ENCODE measurements at places on chromosomes 7 and 10.

GRCh38 chr10:69612760-69613159, 17.3 kb upstream of the FAM241B start:
- no peak for DNase-seq

GRCh38 chr7:36372156-36372555, 17.5 kb upstream of the ANLN start:
- no peak for DNase-seq

DNA sequence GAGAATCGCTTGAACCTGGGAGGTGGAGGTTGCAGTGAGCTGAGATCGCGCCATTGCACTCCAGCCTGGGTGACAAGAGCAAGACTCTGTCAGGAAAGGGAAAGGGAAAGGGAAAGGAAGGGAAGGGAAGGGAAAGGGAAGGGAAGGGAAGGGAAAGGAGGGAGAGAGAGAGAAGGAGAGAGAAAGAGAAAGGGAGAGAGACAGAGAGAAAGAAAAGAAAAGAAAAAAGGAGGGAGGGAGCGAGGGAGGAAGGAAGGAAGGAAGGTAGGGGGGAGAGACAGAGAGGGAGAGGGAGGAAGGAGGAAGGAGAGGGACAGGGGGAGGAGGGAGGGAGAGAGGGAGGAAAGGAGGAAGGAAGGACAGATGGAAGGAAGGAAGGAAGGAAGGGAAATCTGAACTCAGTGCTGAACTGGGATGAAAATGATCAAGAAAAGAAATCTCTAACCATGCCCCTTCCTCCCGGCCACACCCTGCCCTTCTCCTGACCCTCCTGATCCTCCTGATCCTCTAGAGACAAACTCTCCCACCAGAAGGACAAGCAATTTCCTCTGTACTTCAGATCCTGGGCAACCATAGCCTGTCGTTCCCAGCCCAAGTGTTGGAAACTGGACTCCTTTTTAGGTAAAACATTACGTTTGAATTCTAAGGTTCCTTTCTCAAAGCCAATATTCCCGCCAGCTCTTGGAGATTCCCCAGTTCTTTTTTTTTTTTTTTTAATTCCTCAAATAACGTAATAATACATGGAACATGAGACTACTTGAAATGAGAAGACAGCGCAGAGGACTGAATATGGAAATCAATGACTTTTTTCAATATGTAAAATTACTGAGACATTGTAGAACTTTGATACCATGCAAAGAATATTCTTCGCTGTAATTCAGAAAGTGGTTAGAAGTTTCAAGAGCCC, 32.1 kb downstream of the NMT2 start:
- no peak for DNase-seq

DNA sequence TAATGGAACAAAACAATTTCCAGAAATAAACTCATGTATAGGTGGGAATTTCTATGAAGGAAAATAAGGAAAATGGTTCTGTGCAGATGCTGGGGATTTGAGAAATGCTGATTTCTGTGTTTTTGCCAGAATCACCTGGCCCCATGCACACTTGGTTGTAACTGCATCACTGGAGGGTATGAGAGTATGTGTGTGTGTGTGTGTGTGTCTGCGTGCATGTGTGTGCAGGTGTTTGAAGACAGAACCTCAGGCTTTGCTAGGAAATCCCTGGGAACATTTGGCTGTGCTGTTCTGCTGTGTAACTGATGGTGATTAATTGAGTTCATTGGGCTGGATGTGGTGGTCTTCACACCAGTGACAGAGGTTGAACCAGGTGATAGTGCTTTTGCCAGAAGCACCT, 141.6 kb downstream of the CAMK1D start:
- no peak for DNase-seq

DNA sequence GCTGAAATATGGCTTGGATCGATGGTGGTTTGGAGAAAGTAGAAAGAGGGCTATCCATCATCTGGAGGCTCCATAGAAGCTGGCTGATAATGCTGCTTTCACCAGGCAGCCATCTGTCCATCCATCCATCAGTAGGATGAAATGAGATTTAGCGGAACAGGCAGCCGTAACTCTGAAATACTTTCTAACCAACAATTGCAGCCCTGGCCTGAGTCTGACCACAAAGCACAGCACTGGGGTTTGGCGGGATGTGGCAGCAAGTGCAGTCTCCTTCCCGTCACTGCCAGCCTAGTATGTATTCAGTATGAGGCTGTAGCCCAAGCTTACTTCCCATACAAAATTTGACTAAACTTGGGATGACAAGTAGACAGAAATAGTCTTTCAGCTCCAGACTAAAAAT, 38.0 kb downstream of the R3HCC1L start:
- no peak for DNase-seq

DNA sequence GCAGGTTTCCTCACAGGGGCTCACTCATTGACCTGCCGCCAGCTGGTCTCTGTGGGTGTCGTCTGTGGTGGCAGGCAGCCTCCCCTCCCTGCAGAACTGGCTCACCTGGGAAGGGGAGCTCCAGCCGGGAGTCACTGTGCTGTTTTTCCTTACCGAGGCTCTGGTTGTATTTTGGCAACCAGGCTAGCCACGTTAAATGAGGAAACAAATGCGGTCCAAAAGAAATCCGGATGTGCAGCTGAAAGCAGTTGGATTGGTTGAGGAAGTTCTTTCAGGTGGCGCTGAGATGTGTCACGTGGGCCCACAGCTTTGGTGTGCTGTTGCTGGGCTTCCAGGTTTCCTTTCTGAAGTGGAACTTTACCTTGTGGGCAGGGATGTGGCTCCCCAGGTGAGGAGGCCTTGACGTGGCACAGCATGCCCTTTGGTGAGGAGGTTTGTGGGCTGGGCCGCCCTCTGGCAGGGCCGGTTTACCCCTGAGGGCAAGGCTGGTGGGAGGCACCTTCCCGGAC, 14.2 kb downstream of the MTURN start:
- peak; percentile 51 for DNase-seq

- DNase-seq: no peak
Measured at GRCh38 chr10:132463333-132464255, 66.6 kb downstream of the PWWP2B start.

- DNase-seq: no peak
Measured at GRCh38 chr10:61350068-61350467, 103.1 kb downstream of the TMEM26 start.

DNA sequence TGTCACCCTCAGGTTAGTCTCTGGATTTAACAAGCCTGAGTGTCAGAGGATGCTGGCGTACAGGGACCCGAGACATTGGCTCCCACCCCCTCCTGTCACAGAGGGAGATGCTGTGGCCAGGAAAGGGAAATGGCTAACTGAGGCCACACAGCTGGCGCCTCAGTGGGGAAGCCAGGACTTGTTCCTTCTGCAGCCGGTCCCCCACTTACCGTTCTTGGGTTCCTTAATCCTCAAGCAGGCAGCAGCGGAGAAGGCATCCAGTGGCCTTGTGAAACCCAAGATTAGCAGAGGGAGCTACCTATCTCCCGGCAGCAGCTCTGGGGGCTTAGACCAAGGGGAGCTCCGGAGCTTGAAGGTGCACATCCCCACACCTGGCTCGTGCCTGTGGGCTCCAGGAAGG, 65.4 kb downstream of the NEURL1 start:
- DNase-seq: no peak

DNA sequence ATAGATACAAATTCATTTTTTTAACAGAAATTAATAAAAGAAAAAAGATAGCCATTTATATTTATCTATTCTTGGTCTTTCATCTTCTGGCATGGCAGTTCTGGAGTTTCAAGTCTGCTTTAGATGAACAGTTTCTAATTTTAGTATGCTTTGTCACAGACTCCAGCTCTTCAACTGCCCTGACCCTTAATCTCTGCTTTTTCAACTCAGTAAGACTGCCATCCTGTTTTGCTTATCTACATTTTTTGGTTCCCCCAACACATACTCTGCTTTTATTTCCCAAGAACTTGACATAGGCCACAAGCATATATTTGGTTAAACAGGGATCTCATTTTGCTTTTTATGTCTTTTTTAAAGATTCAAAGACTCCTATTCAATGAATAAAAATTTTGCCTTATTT, 309.3 kb upstream of the KCND2 start:
- DNase-seq: no peak

GRCh38 chr10:662223-662605, 27.3 kb downstream of the DIP2C start:
- DNase-seq: no peak

DNA sequence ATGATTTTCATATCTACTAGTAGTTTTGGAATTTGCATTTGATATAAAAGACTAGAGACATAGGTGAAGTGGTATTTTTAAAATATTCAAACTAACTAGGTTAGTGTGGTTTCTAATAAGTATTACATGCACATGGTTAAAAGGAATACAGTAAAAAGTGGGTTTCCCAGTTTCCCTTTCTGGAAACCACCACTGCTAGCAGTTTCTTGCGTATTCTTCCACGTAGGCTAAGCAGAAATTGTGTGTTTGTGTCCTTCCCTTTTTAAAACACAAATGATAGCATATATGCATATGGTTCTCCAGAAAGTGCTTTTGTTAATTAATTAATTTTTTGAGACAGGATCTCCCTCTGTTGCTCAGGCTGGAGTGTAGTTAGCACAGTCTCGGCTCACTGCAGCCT, 15.4 kb downstream of the NRF1 start:
- DNase-seq: no peak

DNA sequence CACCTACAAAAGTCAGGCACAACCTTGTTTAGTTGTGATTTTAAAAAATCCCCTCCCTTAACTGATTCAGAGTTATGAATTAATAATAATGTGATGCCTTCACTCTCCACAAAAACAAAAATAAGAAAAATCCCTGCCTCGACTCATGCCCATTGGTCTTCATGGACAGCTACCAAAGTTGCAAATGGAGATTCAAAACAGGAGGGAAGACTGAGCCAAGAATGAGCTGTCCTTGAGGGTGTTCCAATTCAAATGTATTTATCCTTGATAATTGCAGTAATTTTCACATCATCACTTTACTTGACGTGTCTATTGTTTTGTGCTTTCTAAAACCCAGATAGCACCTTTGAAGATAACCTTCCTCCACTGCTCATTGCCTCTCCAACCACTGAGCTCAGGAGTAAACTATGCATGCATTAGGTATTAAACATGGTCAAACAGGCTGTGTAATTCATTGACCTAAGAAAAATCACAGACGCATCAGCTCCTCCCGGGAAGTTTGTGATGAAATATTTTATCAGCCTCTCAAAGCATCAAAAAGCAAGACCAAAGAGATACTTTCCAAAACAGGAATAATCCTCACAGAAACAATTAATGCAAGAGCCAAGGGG, 712.7 kb upstream of the IGFBP3 start:
- no peak for DNase-seq

DNA sequence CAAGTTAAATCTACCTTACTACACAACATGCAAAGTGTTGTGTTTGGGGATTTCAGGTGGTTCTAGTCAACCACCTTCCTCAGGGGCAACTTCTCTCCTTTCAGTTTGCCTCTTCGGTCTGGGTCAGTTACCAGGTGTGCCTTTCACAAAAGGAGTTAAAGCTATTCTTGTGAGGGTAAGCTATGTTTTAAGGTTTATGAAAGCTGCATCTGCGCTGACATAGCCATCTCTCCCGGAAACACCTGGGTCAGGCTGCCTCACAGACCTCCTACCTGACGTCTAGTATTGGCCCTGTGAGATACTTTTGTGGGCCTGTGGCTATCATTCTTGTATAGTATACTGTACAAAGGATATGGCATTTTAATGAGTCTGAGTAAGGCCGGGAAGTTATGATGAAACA, 67.7 kb upstream of the ITGA8 start:
- DNase-seq: no peak

DNA sequence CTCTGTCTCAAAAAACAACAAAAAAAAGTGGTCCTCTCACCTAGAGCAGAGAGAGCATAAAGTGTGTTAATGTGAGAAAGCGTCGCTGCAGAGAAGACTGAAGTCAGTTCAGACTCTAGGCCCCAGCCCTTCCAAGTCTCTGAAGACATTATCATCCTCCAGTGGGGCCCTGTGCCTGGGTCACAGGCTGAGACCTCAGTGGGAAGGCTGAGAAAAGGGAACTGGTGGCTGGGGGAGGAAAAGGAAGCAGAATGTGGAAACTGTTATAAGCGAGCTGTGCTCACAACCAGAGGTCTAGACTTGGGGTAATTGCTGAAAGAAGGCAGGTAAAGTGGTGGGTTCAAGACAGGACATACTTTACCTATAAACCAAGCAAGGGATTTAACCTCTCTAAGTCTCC, 4.9 kb upstream of the RRP12 start:
- no peak for DNase-seq

GRCh38 chr10:106565546-106565945, 599.0 kb downstream of the SORCS1 start:
- DNase-seq: no peak

DNA sequence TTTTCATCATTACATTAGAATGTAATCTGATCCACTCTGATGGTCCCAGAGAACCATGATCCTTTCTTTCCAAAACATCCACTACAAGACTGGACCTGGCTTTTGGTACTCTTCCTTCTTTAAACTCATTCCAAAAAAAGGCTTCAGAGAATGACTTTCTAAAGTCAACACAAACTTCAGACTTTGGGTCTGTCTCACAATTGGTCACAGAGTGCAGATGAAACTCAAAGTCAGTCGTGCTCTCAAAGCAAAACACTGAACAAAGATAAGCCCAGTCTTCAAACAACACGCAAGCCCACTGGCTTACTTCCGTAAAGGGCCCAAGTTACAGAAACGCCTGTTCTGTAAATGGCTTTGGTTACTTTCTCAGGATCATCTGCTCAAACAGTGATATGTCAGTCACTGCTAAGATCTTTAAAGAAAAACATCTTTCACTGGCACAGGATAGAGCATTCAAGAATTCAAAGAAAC, 250.9 kb upstream of the MKLN1 start:
- no peak for DNase-seq

DNA sequence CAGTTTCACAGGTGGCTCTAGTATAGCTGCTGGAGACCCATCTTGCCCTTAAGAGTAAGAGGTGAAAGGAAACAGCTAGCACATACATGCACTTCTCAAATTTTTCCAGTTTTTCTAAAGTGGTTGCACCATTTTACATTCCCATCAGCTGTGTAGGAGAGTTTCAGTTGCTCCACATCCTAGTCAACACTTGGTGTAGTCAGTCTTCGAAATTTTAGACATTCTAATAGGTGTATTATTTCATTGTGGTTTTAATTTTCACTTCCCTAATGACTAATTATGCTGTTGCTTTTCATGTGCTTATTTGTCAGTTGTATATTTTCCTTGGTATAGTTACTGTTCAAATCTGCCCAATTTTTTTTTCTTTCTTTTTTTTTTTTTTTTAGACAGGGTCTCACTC, 9.5 kb upstream of the HACD1 start:
- no peak for DNase-seq

DNA sequence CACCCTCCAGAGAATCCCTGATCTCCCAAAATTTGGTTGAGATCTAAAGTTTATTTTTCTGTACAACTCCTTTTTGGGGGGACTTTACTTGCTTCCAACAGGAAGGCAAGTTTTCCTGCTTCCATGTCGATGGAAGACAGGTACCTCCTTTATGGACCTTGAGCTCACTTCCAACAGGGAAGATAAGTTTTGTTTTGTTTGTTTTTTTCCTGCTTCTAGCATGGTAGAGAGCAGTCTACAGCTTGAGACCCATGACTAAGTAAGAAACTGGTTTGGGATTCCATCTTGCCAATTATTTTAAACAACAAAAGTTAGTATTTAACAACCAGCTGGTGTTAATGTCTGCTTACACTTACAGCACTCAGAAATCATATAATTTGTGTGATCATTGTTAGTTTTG, 74.4 kb downstream of the ST8SIA6 start:
- no peak for DNase-seq

- no peak for DNase-seq
Measured at GRCh38 chr7:24702755-24703154, 54.5 kb downstream of the GSDME start.

Data from CD4-positive, alpha-beta T cell treated with Interleukin-6 at 100 ng/mL for 8 hours (primary cell).